ENCODE measurements at places on chromosomes 4 and X.

- no peak for DNase-seq
Measured at GRCh38 chr4:40953283-40954087, 203.7 kb downstream of the NSUN7 start.

DNA sequence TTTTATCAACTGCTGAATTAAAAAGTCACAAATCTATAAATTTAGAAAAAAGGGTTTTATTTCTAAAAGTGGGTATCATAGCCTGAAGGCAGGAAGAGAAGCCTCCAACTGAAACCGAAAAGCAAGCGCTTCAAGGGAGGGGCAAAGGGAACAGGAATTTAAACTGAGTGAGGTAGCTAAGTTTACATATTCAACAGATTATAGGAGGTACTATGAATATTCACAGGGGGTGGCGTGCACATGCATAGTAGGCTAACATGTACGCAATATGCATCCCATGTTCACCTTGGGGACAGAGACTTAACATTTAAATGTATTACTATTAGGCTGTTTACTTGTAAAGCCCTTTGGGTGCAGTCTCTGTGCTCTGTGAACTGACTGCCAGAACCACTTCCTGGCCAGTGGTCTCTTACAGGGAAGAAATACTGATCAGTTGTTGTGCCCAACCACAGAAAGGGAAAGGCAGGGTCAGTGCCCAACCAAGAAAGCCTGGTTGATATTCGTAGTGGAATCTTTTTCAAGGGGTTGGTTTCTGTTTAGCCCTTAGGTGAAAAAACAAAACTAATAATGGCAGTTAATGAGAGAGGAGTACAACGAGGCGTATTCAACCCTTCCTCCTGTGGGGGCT lies 168.7 kb upstream of the GALNTL6 start:
- no peak for DNase-seq

- DNase-seq, result no peak
Measured at GRCh38 chr4:37673538-37674192, 12.5 kb downstream of the RELL1 start.

DNA sequence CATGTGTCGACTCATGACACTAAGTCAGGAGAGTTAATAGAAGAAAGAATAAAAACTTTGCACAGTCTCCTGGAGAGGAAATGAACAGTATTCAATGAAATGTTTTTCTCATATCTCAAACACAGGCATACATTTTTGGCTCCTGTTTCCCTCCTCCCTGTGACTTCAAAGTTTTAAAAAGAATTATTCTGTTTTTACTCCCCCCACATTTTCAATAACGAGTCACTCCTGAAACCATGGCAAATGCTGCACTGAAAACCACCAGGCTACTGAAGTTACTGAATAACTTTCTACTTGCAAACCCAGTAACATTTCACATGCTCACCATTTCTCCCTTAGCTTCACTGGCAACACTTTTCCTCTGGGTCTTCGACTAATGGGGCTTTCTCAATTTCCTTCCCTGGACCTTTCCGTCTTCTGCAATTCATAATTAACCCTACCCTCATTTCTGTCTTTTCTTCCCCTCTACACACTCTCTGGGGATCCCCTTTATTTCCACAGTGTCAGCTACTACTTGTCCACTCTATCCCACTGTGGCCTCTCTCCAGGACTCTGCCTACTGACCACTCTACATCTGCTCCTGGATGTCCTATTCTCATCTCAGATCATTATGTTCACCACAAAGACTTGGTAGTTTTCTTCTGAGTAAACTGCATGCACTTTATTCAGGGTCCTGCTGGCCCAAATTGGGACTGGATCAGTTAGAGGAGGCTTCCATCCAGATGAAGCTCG lies 225.8 kb upstream of the ETNPPL start:
- no peak for DNase-seq

- no peak for DNase-seq
Measured at GRCh38 chrX:49282647-49283011, 13.0 kb downstream of the PPP1R3F start.

DNA sequence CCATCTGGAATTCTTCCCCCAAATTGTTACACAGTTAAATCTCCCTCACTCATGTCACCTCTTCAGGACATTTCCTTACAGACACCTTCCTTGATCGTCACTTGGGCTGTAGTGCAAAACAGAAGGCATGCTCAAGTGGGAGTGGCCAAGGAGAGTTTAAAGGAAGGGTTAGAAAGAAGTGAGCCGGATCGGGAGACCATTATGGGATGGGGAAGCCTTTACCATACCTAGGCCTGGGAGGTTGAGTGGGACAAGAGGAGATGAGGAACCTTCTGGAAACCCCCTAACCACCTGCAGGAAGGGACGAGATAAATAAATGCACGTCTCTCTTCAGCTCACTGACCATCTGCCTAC lies 102.7 kb downstream of the UCHL1 start:
- no peak for DNase-seq

DNA sequence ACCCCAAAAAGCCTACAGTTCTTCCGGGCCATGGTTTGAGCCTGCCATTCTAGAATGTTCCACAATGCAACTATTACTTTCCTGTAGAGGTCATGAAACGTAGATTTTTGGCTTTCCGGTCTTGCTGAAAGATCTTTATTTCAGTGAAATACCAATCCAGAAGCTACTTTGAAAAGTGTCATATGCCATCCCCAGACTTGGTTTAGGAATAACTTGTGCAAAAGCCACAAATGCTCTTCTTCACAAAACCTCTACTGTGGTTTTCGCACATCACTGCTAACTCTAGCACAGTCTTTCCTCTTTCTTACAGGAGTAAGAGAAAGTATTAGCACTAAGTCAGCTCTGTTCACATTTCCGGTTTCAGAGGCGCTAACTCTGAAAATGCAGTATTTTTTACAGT lies 12.7 kb upstream of the CD40LG start:
- DNase-seq, result peak; percentile 78

GRCh38 chrX:152640034-152640818 lies 2.5 kb downstream of the GABRQ start:
- no peak for DNase-seq

DNA sequence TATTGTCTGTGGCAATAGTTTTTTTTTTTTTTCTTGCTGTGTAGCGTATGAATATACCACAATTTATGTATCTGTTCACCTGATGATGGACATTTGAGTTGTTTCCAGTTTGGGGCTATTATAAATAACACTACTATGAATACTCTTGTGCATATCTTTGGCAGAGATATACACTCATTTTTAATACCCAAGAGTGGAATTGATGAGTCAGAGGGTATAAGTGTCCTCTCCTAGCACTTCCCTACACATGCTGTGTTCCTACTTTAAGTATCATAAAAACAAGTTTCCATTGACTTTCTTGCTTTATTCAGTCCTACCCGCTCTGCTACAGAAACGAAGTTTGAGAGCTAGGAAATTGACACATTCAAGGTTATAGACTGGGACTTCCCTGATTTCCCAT lies 39.8 kb downstream of the XIAP start:
- no peak for DNase-seq

GRCh38 chrX:65607070-65607742 lies 60.2 kb upstream of the MSN start:
- DNase-seq, result peak; percentile 77

DNA sequence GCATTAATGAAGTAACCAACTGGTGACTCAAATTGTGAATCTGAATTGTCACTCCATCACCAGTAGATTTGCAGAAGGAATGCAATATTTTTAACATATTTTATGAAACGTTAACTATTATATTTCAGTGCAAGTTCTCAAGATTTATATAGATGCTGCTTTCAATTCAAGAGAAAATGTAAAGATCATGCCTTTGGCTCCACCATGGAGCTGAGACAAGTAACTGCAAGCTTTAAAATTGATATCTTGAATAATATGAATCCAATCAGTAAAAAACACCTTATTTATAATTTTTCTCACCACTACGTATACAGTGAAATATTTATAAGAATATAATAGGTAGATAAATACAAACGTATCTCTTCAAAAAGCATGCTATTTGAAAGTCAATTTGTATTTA lies 27.8 kb upstream of the GALNTL6 start:
- DNase-seq, result no peak

DNA sequence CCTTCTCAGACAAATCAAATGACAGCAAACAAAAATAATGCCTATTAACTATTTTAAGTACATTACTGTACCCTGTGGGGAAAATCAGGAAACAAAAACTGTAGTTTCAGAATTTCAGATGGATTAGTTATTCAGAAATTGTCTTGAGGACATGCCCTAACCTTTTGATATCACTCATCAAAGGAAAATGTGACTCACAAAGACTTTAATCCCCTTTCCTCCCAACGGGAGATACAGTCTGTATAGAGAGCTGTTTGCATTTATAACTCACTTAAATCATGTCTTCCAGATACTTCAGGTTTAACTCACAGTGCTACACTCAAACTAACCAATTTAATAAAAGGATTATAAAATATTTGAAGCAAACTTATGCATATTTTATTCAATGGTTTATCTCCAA lies 304.0 kb downstream of the MAPK10 start:
- peak; percentile 0 for DNase-seq

DNA sequence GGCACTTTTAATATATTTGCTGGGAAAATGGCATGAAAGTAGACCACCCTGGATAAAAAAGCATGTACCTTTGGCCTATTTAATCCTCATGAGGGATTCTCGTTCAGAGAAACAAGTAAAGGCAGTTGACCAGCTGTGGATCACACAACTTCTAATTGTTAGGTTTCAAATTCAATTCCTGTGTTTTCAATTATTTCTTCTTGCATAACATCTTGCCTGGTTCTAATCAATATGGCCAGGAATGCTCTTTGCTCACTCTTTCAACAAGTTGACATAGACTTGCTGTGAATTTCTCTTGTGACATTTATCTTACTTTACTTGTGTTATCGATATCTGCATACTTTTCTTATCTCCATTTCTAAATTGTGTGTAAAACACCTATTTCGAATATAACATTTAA lies 211.8 kb downstream of the SLC7A11 start:
- no peak for DNase-seq

GRCh38 chrX:30627818-30628652 lies 25.2 kb upstream of the GK start:
- no peak for DNase-seq
